ENCODE measurements at places on chromosomes 4 and X.

DNA sequence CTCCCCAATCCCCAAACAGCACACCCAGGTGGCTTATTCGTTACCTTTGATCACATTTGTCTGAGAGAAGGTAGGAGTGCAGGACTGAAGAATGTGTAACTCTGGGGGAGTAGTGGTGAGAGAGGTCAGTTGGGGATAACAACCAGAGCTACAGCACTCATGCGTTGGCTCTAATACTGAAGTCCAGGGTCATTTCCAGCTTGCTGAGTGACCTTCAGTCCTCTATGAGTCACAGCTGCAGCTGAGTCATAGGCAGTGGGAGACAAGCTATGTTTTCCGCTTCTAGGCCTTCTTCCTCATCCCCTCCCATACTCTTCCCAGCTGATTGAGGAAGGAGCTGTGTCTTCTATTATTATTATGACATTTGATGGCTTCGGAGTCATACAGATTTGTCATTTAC, 31.6 kb upstream of the CT47C1 start:
- DNase-seq = no peak

DNA sequence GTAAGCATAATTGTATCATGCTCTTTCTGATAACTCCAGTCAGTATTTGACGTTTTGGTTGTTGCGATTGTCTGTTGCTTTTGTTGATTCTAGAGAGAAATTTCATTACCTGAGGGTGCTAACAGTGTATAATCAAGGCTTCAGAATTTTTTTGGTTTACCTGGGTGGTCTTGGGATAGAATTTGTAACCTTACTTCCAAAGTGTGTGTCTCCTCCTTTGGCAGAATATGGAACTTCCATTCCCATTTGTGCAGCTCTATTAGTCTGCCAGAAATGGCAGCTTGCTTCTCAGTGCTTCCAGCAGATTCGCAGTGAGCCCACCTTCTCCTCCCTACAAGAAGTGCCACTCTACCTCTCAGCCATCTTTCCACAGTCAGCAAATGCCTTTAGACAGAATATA, 5.3 kb downstream of the COPS4 start:
- no peak for DNase-seq

GRCh38 chr4:57102050-57102624, 8.0 kb downstream of the IGFBP7 start:
- DNase-seq = no peak

DNA sequence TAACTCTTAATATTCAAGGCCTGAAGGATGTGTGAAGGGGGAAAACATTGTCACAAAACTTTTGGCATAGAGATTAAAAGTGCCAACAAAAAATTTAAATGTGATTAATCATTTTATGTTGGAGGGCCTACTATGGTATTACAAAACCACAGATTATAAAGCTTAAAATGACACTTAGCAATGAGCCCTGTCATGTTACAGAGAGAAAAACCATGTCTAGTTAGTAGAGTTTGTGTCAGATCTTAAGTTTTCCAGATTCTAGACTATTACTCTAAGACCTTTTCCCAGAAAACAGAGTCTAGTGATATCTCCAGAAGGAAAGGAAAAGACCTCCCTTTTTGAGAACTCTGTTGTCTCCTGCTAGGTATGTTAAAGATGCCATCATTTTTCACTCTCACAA, 239.1 kb upstream of the DKK2 start:
- DNase-seq = no peak

DNA sequence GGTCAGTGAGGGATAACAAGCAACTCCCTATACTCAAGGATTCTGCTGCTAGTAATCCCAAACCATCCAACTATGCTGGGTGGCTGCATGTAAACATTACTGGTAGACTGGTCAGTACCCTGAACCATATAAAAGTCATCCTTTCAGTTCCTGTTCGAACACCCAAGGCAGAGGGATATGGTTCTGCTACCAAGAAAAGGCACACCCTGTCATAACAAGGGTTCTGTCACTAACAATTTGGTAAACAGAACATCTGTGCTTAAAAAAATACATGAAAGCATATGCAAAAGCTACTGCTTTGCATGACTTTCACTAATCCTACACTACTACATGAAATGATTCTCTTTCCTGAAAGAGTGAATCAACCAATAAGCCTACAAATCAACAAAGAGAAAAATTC, 76.8 kb upstream of the MCF2 start:
- no peak for DNase-seq

GRCh38 chr4:160514126-160514525, 1411.2 kb downstream of the RAPGEF2 start:
- DNase-seq = no peak

GRCh38 chr4:10698172-10698571, 13.6 kb upstream of the CLNK start:
- DNase-seq = no peak

GRCh38 chr4:17846266-17846665, 35.5 kb downstream of the NCAPG start:
- no peak for DNase-seq

GRCh38 chr4:40656201-40656863, 26.7 kb upstream of the RBM47 start:
- no peak for DNase-seq

DNA sequence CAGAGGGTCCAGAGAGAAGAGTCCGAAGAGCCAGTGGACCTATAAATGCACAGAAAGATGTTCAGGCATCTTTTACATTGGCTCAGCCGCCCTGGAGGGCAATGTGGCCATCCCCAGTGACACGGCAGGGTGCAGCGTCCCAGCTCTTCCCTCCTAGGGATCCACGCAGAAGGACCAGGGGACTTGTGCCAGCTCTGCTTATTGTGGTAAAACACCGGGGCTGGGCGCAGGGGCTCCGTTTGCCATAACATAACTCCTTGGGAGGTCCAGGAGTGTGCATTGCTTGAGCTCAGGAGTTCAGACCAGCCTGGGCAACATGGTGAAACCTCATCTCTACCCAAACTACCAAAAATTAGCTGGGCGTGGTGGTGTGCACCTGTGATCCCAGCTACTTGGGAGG, 70.2 kb downstream of the CPZ start:
- no peak for DNase-seq

DNA sequence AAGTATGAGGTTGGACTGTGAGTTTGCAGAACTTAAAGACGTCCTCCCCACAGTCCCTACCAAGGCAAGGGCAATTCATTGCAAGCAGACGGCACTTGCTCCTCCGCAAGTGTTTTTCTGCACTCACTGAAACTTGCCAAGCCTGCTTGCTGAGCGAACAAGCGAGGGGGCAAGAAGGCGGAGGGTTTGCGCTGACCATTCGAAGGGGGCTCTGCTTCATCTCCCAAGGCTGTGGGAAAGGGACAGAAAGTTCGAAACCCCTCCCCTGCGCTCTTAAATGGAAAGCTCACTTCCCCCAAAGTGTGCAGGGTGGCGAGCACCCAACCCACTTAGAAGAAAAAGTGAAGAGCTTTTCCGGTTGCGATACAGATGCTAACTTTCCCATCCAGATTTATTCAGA, 1.4 kb downstream of the MID1 start:
- no peak for DNase-seq

GRCh38 chr4:56227301-56227835, 159.9 kb downstream of the AASDH start:
- DNase-seq = no peak

DNA sequence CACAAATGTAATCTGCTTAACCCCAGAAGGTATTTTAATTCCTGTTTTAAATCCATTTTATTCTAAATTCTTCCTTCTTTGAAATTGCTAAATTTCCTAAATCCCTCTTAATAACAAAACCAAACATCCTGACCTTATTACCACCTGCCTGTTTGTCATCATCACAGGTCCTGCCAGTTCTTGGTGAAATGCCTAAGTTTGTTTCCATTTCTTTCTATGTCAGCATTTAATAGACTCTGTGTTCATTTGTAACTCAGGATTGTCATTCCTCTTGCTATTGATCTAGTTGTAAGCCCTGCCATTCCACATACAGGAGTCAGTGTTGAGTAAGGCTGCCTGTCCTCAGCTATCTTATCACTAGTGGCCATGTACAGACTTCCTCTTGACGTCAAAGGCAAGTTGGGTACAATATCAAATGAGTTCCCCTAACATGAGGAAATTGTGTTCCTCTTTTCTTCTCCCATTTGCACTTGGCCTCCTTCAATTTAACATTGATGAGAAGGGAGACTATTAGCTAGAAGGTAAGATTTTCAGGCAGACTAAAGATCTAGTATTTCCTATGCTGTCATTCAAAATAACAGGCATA, 440.1 kb downstream of the AFF2 start:
- DNase-seq = no peak

DNA sequence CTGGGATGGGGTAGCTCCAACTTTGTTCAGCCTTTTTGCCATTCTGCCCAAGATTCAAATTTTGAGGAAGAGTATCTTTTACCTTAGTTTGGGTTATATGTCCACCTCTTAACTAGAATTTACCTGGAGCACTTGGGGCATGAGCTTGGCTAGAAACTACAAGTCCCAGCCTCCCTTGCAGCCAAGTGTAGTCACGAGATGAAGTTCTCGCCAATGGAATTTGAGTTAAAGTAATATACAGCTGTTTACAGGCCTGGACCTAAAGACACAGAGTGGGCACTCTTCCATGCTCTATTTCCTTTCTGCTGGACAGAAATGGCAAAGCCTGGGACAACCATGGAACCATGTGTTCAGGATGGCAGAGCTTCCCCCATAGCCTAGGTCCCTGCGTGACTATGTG, 233.6 kb upstream of the GATB start:
- DNase-seq = no peak

DNA sequence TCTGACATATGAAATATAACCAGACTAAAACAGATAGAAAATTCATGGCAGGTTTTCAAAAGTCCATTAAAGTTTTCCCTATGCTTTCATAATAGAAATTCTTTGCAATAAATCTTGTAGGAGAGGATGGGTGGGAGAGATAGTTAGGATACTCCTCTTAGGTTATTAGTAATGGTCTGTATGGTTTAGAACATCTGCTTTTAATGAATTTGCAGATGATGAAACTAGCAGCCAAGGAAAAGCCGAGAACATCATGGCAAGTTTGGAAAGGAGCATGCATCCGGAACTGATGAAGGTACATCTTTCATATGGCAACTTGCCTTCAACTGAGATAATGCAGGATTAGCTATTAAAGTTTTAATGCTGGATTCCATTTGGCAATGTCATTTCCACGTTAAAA, 70.7 kb downstream of the DOCK11 start:
- no peak for DNase-seq

DNA sequence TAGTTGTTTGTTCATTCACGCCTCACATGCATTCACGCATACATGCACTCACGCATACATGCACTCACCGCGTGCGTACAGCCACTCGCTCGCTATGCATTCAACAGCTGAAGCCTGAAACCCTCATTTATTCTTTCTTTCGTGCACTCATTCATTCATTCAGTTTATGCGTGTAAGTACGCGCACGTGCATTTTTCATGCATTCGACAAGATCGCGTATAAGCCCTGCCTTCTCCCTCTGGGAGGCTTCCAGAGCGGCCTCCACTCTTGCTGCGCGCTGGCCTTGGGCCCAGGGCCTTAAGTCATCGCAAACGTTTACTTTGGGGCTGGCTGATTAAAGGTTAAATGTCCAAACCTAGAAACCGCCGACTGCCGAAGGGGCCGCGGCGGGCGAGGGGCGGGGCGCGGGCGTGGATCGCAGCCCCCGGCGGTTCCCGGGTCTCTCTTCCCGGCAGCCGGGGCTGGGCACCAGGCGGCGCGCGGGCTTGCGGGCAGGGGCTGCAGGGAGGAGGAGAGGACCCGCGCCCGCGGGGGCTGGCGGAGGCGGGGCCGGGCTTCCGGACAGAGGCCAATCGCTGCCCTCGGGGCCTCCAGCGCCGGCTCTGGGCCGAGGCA, at the start of gene GYG2:
Gene GYG2 (plus strand): TSS at position 587 of the 615 bp plus-strand sequence. CDS start 1,259 bp downstream, outside the sequence.
- no peak for DNase-seq

DNA sequence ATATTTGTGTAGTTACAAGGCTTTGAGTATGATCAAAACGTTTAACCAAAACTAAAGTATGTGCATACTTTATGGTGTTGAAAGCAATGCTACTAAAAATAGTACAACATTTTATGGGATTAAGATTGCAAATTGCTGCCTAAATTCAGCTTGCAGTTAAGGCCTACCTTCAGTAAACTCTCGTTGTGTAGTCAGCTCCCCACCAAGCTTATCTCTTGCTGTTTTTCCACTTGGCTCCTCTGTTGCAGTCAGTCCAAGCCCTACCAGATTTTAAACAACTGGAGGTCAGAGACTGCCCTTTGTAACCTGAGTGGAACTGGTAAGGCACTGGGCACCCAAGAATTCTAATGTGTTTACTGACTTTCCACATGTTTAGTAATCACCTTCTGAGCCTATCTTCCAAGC, 25.7 kb downstream of the AFF1 start:
- DNase-seq = no peak

GRCh38 chr4:105050896-105051295, 95.8 kb upstream of the TET2 start:
- no peak for DNase-seq

DNA sequence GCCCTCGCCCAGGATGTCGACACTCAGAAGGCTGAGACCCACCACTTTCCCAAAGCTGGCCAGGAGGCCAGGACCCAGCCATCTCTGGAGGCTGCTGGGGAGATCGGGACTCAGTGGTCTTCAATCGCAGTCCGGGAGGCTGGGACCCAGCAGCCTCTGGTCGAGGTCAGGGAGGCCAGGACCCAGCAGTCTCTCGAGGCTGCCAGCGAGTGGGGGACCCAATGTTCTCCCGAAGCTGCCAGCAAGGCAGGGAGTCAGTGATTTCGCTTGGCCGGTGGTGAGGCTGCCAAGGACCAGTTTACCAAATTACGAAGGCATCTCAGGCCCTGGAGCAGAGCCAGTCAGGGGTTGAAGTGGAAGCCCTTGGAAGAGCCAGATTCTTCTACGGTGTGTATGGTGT, 181.6 kb downstream of the NAF1 start:
- DNase-seq = no peak

GRCh38 chrX:3589474-3589873, 124.0 kb downstream of the PRKX start:
- no peak for DNase-seq

DNA sequence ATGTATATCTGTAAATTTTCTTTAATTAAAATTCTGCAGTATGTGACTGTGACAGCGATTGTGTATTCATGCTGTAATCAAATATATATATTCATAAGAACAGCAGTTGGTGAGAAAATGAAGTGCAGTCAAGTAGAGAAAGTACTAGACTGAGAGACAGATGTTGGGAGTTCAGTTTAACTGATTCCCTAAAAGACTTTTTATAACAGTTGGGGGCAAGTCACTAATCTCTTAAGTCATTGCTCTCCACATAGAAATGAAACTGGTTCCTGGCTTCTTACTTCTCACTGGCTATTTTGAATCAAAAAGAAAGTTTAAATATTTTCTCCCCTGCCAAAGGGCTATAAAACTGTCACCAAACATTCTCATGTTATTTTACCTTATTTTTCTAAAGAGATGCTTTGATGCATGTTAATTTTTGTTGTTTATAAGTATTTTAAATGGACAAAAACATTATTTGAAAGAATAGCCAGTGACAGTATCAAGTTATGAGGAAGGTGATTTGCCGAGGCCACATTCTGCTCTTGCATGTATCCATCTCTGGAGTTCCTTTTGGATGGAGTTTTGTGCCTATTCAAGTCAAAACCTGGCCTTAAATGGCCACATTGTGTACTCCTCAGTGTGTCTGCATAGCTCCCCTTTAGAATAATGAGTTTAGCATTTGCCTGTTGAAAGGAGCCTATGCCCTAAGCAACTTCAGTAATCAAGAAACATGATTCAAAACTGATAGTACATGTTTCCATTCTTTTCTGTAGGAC, 30.8 kb downstream of the EXOC1 start:
- no peak for DNase-seq

GRCh38 chr4:120830204-120830603, 92.3 kb downstream of the PRDM5 start:
- DNase-seq = no peak
